Cardiac ventricle fibroblast (primary cell): ENCODE measurements at places on chromosomes 2 and 18. TPM values are rescaled to one million over a fixed set of nuclear protein-coding genes. Genes with fewer than 3 reads are reported as not detected.

DPYSL5 gene
- total RNA-seq, result not detected in 2 replicates

KANSL3 gene
- 17.0 and 20.9 TPM in 2 replicates for total RNA-seq

ABCG8 gene
- total RNA-seq, result not detected in 2 replicates

FBXO41 gene
- total RNA-seq, result 1.7 and 2.4 TPM in 2 replicates

SLC35F6 gene
- 33.6 and 36.0 TPM in 2 replicates for total RNA-seq

LBX2 gene
- total RNA-seq, result 3.2 TPM in 2 replicates

SERPINB5 gene
- not detected in 2 replicates for total RNA-seq

TUBA3E gene
- not detected in 2 replicates for total RNA-seq

LIMS4 gene
- 20.4 and 22.1 TPM in 2 replicates for total RNA-seq

UGT1A3 gene
- not detected in 2 replicates for total RNA-seq

NTSR2 gene
- total RNA-seq, result not detected in 2 replicates

ARHGAP28 gene
- 15.7 and 21.3 TPM in 2 replicates for total RNA-seq

C2orf81 gene
- 1.6 and 4.9 TPM in 2 replicates for total RNA-seq

PTPRN gene
- total RNA-seq, result 1.6 and 4.1 TPM in 2 replicates

LONRF2 gene
- total RNA-seq, result 0.24 and 0.44 TPM in 2 replicates

SLC30A3 gene
- 0.06 and 0.10 TPM in 2 replicates for total RNA-seq
